HuH-7 (cell line): ENCODE measurements at places on chromosomes 1 and 21.

DNA sequence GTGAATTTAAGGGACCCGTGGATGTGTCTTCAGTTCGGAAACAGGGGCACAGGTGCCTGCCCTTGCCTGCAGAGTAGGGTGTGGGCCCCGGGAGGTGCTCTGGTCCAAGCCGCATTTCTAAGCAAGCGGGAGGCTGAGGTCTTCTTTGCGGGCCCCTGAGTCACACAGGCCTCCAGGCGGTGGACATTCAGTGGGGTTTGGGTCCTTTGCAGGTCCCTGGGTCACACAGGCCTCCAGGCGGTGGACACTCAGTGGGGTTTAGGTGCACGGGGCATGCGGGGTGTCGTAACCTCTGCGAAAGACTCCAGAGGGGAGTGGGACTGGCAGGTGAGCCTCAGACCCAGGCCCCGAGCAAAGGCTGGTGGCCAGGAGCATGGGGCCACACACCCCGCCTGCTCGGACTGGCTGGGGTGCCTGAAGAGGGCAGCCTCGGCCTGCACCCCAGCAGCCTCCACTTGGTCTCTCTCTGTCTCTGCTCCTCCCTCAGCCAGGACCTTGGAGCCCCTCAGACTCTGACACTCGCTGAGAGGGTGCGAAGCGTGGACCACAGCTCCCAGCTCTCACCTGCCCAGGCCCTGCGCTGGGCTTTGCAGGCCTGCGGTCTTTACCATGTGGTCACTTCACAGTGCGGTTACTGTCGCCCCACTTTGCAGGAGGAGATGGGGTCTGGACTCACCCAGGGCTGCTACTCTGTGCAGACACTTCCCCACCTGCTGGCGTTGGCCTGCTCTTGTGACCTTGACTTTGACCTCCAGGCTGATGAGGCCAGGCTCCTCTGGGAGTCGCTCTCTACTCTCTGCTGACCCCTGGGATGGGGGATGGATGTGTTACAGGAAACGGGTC is 6.0 kb upstream of the AGPAT3 start:
- DNase-seq, result no peak

DNA sequence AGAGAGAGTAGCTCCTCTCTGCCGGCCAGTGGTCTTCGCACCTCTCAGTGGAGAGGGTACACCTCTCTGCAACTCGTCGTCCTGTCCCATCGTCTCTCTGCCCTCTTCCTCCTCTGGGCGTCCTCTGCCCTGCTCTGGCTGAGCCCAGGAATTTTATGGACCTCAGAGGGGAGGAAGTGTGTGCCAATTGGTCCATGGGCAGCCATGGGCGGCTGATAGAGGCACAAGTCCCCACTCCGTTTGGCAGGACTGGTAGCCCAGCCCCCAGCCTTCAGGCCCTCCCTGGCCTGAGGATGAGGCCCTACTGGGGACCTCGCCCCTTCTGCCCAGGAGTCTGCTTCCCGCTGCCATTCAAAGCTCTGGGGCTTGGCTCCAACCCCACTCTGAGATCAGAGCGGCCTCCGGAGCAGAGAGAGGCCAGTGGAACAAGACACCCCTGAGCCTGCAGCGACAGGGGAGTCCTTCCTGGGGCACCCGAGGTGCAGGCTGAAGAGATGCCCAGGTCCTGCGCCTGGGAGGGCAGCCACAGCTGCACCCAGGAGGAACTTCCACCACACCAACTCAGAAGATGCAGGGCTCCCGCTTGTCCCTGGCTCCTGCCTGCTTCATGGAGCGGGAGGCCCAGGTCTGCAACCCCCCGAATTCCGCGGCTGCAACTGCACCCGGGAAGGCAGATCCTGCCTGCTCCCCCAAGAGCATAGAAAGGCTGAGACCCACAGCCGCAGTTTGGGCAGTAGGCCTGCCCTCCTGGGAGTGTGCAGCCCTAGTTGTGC is 659.9 kb downstream of the KCNT2 start:
- DNase-seq, result no peak

DNA sequence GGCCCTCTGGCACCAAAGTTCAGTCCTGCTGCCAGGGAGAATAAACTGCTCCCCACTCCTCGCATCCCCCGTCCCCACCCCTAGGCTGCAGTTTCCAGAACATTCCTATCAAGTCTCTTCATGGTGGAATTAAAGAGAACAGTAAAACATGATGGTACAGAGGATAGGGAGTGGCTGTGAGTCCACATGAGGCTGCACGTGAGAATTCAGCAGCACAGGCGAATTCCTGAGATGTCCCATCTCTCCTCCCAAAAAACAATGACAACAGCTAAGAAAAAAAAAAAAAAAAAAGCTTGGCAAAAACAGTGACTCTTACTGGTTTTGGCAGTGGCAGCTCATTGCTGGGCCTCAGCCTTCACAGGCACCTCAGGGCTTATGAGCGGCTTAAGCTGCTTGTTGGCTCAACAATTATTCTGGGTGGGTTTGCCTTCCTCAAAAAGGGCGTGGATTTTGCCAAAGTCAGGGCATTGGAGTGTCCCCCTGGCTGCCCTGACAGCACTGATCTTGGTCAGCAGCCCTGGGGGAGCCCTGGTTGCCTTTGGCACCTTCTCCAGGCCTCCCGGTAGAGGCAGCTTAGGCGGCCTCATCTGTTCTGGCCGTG is 5.7 kb upstream of the IFFO2 start:
- no peak for DNase-seq

GRCh38 chr1:81391125-81391828 is 409.5 kb upstream of the ADGRL2 start:
- no peak for DNase-seq

DNA sequence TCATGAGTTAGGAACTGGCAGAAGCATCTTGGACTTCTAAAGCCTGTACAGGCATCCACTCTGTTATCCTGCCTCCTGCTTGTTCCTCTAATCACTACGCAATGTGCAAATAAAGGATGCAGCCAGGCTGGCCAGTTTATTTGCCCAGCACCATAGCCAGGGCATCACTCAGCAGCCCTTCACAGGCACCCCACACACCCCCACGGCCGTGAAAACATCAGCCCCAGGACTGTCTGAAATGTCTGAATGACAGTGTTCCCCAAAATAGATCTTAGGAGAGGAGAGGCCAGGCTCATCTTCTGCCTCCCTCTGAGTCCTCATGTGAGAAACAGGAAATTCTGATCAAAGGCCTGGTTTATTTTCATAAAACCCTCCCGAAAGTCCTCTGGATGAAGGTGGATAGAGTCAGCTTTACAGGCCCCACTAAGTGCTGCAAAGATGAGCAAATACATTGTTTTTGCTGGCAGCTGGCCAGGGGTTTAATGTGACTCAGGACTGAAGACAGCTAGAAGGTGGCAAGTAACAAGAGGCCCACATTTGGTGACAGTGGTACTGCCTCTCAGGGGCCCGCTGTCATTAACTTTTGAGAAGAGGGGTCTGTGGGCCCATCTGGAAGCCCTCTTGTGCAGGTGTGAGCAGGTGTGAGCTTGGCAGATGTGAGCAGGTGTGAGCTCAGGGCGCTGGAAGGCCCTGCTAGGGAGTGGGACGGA is 32.9 kb downstream of the GRHL3 start:
- no peak for DNase-seq

- no peak for DNase-seq
These were observed 979 bp downstream of the RASSF5 start for GRCh38 chr1:206508130-206508889.
